ENCODE measurements at places on chromosomes 1 and 21.

GRCh38 chr1:170073893-170074249 lies 624 bp downstream of the KIFAP3 start:
- no peak for DNase-seq

DNA sequence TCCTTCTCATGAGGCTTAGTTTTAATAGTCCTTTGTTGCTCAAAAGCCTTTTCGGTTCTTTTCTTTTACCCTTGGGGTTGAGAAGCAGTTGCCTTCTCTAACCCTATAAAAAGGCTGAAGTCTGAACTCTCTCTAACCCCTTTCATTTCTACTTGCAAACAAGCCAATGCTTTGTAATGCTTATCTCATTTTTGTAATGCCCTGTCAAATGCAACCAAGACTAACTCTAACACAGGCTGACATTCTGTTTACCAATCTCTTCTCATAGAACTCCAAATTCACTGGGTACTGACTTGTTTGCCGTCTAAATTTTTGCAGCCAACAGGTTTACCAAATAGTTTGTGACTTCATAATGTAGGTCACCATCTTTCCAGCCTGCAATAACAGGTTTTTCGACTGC lies 233.9 kb upstream of the SNX7 start:
- DNase-seq, result no peak

DNA sequence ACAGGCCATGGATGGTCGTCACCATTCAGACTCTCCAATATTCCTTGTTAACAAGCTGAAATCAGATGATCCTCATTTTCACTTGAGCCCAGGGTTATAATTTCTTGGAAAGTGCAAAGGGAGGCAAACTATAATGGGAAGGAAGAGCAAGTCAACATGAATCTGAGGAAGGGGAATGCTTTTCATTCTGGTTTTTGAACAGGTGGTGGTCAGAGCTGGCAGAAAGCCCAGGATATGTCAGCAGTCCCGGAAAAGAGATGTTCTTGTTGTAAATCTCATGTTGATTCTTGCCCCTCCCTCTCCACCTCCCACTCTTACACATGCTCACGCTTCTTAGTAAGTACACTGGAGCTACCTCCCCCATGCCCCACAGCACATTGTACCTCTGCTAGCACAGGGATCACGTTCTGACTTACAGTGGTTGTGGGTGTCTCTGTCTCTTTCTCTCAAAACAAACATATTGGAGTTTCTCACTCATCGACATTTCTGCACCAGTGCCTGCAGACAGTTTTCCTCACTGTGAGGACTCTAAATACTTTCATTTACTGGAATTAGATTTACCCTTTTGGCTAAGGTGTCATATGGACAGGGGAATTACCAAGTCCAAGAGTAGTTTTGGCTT lies 77.6 kb downstream of the XCL2 start:
- DNase-seq, result no peak

- no peak for DNase-seq
Measured at GRCh38 chr1:203744075-203744972, 20.7 kb upstream of the LAX1 start.

- no peak for DNase-seq
Measured at GRCh38 chr1:145985502-145986439, 10.6 kb downstream of the TXNIP start.

GRCh38 chr1:7824701-7825100 lies 28.2 kb downstream of the UTS2 start:
- DNase-seq, result no peak

- no peak for DNase-seq
Measured at GRCh38 chr1:8754993-8755392, 62.4 kb downstream of the RERE start.

DNA sequence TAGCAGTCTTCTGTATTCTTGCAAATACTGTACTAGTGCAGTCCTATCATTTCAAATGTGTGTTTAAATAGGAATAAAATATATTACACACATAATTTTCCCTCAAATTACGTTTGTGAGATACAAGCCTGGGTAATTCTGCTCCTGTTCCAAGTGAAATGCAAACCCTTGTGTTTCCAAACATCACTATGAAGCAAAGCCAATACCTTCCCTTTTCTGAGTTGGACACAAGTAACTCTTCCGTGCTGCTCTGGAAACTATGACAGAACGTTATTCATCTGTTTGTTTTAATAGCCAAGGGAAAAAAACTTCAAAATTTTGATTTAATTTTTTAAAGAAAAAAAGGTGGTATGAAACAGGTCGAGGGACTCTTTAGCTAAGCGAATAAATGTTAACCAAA lies 73.7 kb upstream of the UBE2U start:
- no peak for DNase-seq

DNA sequence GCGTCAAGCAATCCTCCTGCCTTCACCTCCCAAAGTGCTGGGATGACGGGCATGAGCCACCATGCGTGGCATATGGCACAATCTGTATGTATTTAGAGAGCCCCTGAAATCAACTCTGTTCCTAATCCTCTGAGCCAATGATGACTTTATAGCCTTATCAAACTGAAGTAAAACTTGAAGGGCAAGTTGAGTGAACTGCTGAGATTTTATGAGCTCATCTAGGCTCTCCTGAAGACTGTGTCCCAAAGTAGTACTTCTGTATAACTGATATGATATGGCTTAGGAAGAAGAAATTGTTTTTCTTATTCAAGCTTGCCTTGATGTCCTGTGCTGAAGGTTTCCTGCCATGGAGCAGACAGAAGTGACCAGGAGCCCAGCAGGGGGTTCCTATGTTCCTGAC lies 23.7 kb upstream of the NKAIN1 start:
- DNase-seq, result no peak

GRCh38 chr1:160454371-160455152 lies 54.2 kb downstream of the VANGL2 start:
- no peak for DNase-seq

DNA sequence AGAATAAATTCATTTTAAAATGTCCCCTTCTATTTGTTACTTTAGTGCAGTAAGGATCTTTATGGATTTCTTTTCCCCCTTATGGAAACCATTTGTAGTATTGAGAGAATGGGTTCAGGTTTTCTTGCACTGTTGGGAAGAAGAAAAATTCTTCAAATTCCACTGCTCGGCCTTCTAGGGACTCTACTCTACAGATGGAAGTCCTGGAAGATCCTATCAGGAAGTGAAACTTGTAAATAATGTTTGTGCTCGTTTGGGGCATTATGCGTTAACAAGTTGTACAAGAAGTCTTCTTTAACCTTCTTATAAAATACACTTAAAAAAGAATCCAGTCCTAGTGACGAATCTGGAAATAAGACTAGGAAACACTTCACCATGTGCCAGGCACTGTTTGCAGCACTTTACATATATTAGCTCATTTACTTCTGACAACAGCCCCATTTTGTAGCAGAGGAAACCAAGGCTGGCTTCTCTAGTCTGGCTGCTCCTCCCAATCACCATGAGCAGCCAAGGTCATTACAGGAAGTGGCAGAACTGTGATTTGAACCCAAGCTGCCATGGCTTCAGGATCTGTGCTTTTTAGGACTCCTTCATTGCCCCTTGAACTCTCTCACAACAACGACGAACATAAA lies 11.8 kb downstream of the LRRC8D start:
- DNase-seq, result no peak

- no peak for DNase-seq
Measured at GRCh38 chr1:172699695-172700227, 40.9 kb downstream of the FASLG start.

GRCh38 chr1:172322219-172323061 lies 98.0 kb upstream of the C1orf105 start:
- DNase-seq, result no peak

DNA sequence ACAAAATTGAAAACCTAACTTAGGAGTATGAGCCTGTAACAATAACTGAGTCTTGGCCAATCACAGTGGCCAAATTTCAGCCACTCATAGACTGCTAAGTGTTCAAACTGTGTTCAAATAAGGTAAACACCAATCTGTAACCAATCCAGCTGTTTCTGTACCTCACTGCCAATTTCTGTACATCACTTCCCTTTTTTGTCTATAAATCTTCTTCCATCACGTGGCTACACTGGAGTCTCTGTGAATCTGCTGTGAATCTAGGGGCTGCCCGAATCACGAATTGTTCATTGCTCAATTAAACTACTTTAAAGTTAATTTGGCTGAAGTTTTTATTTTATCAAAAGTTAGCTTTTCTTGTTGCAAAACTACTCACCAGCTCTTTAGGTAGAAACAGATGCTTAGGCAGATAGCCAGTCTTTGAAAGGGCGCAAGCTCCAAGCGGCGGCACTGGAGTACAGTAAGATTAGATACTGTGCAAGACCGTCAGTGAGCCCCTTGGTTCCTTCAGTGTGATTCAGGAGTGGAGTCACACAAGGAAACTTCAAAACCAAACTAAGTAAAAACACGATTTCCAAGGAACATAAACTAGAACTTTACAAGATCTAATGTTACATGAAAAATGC lies 43.2 kb upstream of the ADGRL2 start:
- DNase-seq, result no peak

DNA sequence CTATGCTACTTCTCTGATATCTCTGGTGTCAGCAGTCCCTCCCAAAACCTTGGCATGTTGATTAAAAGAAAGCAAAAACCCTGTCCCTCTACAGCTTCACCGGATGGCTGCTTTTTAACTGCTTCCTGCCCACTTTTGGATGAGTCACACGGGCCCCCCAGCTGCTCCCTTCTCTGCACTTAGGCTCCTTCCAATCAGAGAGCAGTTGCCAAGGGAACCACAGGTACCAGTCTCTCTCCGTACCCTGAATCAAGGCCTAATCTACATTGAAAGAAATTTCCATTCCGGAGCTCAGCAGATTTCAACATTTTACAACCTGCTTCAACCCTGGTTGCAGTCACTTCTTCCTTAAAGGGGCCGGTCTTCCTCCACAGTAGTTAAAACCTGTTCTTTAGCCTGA lies 70.6 kb upstream of the GJB5 start:
- no peak for DNase-seq

DNA sequence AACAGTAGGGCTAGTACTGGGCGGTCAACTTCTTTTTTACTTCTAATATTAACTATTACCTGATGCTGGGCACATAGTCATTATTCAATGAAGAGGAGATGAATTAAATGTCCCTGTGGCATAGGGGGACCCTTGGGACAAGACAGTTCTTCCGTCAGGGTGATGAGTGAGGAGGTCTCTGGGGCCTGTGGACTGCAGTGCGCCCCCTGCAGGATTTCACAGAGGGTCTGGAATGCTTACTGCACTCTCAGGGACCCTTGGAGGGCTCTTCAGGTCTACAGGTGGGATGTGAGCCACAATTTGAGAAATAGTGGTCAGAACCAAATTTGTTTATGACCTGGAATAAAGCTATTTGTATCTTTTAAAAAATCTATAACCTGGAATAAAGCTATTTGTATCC lies 149.4 kb downstream of the FAM78B start:
- DNase-seq, result peak; percentile 51

DNA sequence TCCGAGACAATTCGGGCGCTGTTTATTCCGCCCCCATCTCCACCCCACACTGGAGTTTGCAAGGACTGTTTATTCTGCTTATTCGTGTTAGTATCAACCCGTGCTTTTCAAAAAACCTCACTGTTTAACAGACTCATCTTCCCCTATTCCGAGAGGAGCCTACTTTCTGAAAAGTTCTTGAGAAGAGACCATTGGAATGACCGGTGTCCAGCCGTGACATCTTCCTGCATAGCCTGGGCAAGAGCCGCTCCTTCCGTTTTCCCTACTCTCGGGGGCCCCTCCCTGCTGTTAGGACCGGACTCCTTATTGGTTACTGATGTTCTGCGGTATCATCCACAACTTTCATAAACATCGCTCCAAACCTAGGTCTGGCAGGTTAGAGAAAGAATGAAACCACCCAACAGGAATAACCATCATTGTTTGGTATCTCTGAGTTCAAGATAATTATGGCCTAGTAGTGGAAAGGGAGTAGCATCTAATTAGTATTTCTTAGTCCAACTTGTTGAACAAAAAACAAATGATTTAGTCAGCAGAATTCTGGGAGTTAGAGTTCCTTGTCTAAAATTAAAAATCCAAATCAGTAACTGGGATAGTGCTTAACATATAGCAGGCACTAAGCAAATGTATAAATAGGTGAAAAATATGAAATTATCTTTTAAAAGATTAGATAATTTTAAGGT lies 837 bp downstream of the STXBP3 start:
- DNase-seq, result peak; percentile 54

- peak; percentile 31 for DNase-seq
Measured at GRCh38 chr1:65235867-65236805, 73.2 kb upstream of the DNAJC6 start.
